ENCODE measurements at places on chromosomes 6 and 20.

GRCh38 chr6:3990692-3991491, 88.0 kb downstream of the FAM217A start:
- peak; percentile 94 for DNase-seq

DNA sequence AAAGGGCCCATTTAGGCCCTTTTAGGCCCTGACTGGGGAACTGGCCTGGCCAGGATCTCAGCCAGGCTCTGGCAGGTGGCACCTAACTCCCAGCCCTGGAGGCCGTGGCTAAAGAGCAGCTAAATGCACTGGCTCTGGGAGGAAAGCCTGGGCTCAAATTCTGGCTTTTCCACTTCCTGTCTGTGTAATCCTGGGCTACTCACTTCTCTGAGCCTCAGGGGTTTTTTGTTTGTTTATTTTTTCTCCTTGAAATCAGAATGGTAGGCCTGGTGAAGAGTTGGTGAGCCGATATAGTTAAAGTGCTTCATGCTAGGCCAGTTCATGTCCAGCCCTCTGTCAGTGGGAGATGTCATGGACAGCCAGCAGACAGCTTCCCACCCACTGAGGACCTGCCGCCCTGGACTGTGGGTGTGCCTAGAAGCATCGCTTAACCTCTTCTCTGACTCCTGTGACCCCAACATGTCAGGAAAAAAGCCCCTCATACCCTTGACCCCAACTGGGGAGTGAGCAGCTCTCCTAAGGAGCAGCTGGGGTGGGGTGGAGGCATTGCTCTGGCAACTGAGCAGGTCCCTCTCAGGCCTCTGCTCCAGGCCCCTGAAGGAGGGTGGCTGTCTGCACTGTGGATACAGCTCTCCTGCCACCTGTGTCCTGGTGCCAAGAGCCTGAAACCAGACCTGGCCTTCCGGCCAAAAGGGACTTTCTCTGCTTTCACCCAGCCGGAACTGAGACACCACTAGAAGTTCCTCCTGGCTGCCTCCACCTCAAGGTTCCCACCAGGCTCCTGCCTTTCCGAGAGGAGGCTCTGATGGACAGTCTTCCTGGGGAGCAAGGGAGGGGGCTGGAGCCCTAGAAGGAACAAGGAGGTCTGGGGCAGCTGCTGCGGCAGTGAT, 57.2 kb upstream of the MYL9 start:
- DNase-seq: no peak

GRCh38 chr6:150027806-150028565, 2.7 kb upstream of the RAET1L start:
- DNase-seq: no peak

DNA sequence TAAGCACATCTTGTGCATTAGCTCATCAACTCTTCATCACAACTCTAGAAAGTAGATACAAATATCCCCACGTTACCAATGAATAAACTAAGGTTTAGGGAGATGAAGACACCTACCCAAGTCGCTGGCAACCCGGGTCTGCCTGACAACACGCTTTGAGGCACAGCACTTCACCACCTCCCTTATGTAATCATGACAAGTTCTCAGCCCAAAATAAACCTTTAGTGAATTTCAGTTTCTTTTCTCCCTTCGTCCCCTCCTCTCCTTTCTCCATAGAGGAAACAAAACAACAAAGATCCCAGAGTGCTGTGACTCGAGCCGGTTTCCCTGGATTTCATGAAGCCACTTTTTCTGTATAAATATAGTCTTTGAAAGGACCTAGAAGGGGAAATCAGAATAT, 105.4 kb downstream of the MAFB start:
- no peak for DNase-seq

DNA sequence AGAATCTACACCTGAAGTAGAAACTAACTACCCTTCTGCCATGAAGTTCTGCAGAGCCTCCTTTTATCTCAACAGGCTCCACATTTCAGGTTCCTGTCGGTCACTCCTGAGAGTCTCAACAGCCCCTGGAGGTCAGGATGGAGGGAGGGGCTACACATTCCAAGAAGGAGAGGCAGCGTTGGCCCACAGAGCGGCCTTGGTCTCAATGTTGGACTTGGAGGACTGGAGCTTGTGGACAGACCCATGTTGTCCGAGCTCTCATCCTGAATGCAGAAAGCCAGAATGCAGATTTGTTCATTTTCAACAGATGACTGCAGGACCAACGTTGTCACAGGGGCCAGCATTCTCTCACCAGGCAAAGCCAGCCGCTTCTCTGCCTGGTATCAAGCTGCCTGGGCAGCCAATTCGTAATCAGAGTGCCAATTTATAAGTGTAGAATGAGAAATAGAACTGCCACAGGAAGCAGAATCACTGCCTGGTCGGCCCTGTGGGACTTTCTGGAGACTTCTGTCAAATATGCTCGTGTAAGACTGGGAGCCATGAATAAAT, 212.5 kb upstream of the SNX9 start:
- no peak for DNase-seq

DNA sequence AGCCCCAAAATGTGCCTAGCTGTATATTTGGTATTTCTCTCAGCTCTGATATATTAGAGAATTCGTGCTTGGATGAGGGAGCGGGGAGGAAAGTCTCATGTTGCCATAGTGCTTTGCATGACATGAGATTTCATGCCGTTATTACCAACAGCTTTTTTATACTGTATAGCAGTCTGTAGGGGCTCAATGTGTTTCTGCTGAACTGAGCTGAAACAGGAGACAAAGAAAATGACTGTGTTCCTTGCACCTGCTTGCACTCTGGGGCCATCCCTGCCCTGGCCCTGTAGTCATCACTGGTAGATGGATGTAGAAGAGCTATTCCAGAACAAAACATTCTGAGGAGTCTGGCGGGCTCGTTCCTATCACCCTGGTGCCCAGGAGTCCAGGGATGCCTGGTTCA, 128.0 kb upstream of the SASH1 start:
- DNase-seq: no peak

- peak; percentile 47 for DNase-seq
Observed at GRCh38 chr6:138227316-138227781, 9.1 kb upstream of the PBOV1 start.

- no peak for DNase-seq
Observed at GRCh38 chr6:160138839-160139419, 17.3 kb downstream of the SLC22A1 start.

DNA sequence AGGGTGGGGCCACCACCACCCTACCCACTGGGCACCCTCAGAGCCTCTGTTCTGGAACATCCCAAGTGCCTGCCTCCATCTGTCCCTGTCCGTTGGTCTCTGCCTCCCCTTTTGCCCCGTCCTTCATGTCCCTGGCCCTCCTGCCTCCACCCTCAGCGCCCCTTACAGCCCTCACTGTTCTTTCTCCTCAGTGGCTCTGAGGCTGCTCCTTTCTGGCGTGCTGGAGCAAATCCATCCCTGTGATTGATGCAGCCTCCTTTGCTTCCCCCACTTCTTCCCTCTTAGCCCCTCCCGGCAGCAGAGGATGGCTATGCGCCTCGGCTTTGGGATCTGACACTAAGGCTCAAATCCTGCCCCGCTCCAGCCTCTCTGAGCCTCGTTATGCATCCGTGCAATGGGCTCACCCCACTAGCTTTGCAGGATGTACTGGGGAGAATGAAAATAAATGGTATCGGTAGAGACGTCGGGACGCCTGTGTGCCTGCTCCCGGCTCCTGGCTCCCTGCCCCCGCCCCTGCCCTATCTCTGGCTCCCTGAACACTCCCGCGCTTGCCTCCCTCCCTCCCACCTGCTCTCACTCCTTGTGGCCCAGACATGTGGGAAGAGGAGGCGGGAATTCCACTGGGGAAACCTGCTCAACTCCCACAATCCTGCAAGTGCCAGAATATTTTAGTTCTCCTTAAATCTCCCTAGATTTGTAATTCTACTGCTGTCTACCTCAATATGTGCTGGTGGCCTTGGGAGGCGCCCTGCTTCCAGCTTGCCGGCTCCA, 13.1 kb downstream of the VSTM2L start:
- DNase-seq: no peak

- DNase-seq: no peak
Observed at GRCh38 chr6:7697432-7697819, 28.5 kb upstream of the BMP6 start.

DNA sequence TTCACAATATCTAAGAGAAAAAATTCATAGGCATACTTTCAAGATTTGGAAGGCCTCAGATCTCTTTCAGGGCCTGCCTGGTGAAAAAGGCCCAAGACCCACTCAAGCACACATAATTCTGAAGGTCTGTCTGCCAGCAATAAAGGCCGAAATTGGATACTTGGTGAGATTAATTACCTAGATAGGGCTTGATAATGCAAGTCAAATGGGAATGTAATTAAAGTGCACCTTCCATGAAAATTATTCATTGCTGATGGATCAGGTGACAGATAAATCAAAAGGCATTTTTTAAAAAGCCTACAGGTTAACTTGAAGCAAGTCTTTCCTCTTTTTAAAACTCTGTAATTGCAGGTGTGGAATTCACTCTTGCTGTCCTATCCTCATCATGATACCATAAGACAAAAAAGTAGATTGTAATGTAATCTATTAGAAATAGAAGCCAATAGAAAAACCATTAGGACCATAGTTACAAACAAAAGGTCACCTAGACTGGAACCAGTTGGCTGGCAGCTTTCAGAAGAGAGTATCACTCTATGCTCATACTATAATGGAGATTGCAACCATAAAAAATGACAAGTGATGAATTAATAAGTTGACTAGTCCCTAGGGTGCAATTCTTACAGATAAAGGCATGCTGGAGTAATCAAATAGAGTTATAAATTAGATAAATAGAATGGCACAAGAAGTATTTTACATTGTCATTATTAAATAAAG, 77.3 kb downstream of the EPHA7 start:
- no peak for DNase-seq

Measured in hepatocyte (in vitro differentiated cells).